ENCODE measurements at places on chromosomes 16 and 17.

GRCh38 chr16:12257926-12258561 lies 281.5 kb downstream of the SNX29 start:
- no peak for DNase-seq

DNA sequence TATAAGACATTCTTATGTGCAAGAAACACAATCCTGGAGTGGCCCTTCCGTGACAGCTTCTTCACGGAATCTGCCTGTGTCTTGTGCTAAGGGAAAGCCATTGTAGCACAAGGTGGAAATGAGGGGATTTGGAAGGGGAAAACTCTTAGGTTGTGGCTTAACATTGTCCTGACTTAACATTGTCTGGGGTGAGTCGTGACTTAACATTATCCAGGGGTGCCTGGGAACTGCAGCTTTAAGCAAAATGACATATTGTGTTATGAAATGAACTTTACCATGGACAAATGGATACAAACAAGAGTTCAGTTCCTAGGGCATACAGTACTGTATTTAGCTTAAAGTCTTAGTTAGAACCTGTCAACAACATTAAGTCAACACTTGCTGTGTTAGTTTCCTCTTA lies 323.9 kb downstream of the CPPED1 start:
- DNase-seq: no peak

DNA sequence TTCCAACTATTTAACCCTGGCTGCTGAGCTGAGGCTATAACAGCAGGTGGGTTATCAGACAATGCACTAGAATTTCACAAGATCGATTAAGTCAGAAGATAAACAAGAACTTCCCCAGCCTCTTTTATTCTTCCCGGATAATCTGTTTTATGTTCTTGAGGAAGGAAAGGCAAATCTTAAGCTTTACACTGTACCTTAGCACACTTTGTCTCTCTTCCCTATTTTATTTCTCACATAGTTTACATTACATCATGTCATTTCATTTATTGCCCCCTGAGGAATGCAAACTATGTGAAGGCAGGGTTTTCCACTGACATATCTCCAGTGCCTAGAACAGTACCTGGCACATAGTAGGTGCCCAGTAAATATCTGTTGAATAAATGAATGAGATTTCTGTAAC lies 139.6 kb downstream of the SKAP1 start:
- no peak for DNase-seq

- no peak for DNase-seq
Measured at GRCh38 chr16:47640661-47641060, 179.5 kb downstream of the PHKB start.

GRCh38 chr17:7932949-7933348 lies 943 bp downstream of the CNTROB start:
- no peak for DNase-seq

DNA sequence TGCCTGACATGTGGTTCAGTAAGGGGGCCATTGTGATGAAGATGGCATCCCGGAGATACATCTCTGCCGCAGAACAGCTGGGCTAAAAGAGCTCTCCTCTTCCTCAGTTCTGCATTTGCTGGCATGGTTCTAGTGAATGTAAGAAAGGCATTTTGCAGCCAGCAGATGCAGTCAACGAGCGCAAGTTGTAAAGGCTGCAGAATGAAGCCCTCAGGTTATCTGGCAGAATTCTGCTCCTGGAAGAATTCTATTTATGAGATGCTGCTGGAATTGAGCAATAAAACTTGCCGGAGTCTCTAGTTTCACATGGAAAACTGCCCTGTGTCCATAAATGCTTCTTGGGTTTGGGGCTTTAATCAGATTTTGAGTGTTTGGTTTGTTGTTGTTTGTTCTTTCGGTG lies 176.8 kb upstream of the HSBP1 start:
- DNase-seq: no peak

- DNase-seq: no peak
Measured at GRCh38 chr16:64882078-64882784, 239.6 kb downstream of the CDH11 start.

- DNase-seq: no peak
Measured at GRCh38 chr17:74089869-74090464, 113.5 kb upstream of the RPL38 start.

- no peak for DNase-seq
Measured at GRCh38 chr16:70756071-70756470, 44.9 kb downstream of the VAC14 start.

- no peak for DNase-seq
Measured at GRCh38 chr17:40279402-40279801, 8.3 kb upstream of the CDC6 start.

DNA sequence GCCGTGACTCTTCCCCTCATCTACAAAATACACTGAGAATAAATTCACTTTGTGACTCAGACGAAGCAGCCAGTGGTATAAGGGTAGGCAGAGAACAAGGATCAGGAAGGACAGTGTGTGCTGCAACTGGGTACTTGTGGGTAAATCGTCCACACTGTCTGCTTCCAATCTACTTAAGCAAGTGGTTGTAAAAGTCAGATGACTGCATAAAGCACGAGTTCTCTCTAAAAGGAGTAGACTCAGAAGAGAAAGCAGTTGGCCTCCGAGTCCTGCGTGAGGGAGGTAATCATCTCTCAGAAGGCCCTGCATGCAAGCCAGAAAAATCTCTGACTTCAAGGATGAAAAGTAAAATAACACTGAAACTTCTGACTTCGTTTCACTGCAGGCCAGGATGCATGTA lies 43.1 kb downstream of the ANKFY1 start:
- DNase-seq: no peak

GRCh38 chr16:8548166-8548565 lies 42.1 kb downstream of the TMEM114 start:
- DNase-seq: no peak

DNA sequence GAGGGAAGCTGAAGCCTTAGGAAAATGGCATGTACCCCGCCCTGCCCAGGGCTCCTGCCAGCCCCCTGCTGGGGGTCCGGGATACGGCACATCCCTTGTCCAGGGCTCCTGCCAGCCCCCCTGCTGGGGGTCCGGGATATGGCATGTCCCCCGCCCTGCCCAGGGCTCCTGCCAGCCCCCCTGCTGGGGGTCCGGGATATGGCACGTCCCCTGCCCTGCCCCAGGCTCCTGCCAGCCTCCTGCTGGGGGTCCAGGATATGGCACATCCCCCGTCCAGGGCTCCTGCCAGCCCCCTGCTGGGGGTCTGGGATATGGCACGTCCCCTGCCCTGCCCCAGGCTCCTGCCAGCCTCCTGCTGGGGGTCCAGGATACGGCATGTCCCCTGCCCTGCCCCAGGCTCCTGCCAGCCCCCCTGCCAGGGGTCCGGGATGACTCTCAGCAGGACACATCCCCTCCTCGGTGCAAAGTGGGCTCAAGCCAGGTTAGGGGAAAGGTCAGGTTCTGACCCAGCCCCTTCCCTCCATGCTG lies 43.2 kb downstream of the RPH3AL start:
- no peak for DNase-seq

DNA sequence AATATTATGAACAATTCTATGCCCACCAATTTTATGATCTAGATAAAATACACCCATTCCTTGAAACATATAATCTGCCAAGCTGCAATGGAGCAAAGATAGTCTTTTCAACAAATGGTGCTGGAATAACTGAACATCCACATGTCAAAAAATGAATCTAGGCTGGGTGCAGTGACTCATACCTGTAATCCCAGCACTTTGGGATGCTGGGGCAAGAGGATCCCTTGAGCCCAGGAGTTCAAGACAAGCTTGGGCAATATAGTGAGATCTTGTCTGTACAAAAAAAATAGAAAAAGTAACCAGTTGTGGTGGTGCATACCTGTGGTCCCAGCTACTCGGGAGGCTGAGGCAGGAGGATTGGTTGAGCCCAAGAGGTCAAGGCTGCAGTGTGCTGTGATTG lies 92.5 kb downstream of the N4BP1 start:
- DNase-seq: no peak

GRCh38 chr17:77865112-77865611 lies 93.3 kb upstream of the TNRC6C start:
- no peak for DNase-seq

- no peak for DNase-seq
Measured at GRCh38 chr17:79325709-79326430, 251.2 kb downstream of the ENGASE start.

DNA sequence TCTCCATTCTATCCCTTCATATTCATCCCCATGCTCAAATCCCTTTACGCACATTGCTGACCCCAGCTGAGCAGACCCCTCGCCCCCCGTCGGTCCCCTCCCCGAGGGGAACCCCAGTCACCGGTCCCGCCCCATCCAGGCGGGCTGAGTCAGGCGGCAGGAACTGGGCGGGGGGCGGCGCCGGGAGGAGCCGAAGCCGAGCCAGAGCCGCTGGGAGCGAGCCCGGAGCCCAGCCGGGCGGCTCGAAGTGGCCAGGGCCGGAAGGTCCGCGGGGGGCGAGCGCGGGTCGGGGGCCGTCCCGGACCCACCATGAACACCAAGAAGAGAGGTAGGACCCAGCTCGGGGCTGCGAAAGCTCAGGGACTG lies 8.6 kb downstream of the RIPOR1 start:
- no peak for DNase-seq

DNA sequence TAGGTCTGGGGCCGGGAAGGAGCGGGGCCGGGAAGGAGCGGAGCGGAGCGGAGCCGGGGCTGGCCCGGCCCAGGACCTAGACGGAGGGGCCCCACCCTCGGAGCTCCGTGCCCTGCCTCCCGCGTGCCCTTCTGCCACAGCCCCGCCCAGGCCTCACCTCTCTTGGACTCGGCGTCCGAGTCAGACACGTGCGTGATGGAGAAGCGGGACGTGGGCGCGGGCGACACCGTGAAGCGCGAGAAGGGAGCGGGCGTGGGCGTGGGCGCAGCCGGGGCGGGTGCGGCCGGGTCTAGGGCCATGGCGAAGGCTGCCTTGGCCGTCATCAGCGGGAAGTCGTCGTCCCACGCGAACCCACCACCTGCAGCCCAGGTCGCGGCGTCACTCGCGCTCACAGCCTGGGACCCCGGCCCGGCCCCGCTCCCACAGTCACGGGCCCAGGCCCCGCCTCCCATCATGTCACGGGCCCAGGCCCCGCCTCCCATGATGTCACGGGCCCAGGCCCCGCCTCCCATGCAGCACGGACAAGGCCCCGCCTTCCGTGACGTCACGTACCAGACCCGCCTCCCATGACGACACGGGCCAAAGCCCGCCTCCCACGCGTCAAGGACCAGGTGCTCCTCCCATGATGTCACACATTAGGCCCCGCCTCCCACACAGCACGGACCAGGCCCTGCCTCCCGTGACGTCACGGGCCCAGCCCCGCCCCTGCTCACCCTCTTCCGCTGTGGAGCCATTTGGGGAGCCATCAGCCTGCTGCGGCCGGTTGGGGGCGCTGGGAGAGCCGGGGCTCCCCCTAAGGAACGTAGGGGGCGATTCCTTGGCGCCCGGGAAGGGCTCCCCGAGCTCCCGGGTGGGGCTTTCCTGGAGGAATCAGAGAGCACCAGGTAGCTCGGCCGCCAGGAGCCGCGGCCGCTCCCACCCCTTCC lies 45.8 kb upstream of the PVALEF start:
- DNase-seq: peak; percentile 61

- no peak for DNase-seq
Measured at GRCh38 chr16:75287708-75288107, 36.3 kb upstream of the BCAR1 start.

GRCh38 chr16:782766-783403 lies 5.3 kb downstream of the RPUSD1 start:
- no peak for DNase-seq

DNA sequence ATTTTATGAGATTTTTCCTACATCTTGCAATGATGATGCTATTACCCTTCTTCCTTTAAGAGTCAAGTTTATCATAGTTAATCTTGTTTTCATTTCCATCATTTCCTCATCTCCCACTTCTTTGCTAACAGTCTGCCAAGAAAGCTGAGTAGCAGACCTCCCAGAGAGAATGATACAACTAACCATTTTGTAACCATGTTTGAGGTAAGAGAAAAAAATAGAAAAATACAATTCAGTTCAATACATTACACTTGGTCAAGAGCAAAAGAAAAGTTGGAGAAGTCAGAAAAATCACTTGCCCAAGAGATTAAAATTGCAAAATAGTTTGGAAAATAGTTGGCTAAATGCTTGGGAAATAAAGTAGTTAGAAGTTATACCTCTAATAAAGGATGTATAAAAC lies 154.4 kb downstream of the ABCA8 start:
- no peak for DNase-seq

DNA sequence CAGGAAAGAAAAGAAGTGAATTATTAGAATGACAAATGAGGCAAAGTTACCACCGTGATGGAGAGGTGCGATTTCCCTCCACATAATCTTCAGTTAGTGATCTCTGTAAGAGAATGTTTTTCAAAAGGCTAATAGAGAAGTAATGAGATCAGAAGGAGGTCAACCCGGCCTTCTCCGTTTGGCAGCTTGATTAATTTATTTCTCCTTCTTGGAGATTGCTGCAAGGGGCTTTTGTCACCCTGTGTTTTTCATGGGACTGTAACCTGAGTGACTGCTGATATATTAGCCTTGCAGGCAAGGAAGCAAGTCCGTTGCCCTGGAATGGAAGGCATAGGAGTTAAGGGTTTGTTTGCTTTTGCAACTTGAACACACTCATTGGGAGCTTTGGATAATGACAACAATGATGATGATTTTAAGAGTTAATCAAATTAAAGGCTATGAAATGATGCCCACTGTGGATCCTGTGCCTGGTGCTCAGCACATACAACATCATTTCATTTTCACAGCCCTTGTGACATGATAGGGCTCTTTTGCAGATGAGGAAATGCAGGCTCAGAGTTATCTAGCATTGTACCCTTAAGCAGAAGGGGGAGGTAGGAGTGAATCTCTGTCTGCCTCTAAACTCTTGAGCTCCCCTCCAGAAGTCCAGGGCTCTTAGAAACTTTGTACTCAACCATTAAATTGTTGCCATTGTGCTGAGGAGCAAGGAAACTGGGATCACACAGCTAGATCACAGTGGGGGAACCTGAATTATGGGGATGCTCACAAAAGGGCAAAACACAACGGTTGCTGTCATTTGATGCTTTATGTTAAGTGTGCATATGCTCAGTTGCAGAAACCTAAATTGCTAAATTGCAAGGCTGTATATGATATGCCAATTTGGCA lies 226.3 kb downstream of the WWOX start:
- DNase-seq: no peak

DNA sequence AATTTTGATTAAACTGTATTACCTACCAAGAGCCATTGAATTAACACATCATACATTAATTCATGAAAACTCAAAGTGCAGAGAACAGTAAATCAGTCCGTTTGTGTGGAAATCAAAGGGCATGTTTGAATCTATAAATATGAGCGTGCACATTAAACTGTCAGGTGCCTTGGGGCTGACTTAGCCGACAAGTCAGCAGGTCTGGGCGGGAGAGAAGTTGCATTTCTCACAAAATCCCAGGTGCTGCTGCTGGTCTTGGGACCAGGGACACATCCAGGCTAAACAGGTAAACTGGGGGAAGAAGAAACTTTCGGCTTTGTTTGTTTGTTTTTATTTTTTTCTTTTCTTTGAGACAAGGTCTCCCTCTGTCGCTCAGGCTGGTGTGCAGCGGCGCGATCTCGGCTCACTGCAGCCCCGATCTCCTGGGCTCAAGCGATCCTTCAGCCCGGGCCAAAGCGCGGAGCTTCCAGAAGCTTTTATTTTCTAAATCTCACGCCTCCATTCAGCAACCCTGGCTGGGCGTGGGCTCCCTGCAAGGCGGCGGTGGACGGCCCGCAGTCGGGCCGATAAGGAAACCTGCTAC lies 213.9 kb downstream of the MRTFB start:
- DNase-seq: no peak
